ENCODE measurements at places on chromosomes 2 and 18.

GRCh38 chr2:218960309-218961165, 1.1 kb downstream of the CDK5R2 start:
- DNase-seq = no peak

DNA sequence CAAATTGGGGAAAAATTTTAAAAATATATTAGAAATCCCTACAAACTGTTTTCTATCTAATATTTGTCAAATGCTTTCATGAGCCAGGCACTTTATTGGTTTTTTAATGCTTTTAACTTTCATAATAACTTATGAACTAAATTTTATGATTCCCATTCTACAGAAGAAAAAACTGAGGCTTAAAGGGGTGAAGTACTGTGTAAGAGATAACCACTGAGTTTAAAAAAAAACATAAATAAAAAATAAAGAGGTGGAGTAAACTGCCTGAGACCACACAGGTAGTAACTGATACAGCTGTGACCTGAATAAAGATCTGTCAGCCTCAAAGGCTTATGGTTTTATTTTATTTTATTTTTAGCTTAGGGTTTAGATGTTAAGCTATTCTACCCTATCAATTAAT, 24.7 kb downstream of the PNPT1 start:
- DNase-seq = no peak

- no peak for DNase-seq
These were observed 47.4 kb downstream of the RPE start for GRCh38 chr2:210049831-210050230.

- no peak for DNase-seq
These were observed 68.8 kb downstream of the WDSUB1 start for GRCh38 chr2:159217676-159218075.

All from fibroblast of upper back skin (primary cell).